ENCODE measurements at places on chromosomes 1 and 21. TPM values are rescaled to one million over a fixed set of nuclear protein-coding genes. Genes with fewer than 3 reads are reported as not detected.

DNA sequence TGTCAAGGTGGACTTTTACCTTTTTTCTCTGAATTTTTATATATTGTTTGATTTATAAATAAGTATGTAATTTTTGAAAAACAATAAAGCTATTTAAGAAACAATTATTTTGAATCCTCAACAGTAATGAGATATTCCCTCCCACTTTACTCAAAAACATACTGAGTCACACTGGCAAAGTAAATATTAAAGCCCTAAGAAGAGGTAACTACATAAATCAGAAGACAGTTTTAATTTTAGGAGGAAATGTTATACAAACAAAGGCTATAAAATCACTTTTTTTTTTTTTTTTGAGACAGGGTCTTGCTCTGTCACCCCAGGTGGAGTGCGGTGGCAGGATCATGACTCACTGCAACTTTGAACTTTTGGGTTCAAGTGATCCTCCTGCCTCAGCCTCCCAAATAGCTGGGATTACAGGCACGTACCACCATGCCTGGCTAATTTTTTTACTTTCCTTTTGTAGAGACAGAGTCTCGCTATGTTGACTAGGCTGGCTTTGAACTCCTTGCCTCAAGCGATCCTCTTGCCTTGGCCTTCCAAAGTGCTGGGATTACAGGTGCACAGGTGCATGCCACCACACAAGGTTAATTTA lies 36.2 kb downstream of the ZSWIM5 start:
- H3K27me3 ChIP-seq = no peaks in the 10 kb centered on the region
- H3K4me1 ChIP-seq = no peaks in the 10 kb centered on the region
- no peaks in the 10 kb centered on the region for H3K36me3 ChIP-seq
- no peak for DNase-seq

- DNase-seq = no peak
- no peak overlapping the region for H3K27ac ChIP-seq
- H3K36me3 ChIP-seq = no peaks in the 10 kb centered on the region
These were observed 113.6 kb downstream of the DMRTB1 start for GRCh38 chr1:53572815-53573173.

Gene ETS2
- total RNA-seq = 12.3 TPM

DNA sequence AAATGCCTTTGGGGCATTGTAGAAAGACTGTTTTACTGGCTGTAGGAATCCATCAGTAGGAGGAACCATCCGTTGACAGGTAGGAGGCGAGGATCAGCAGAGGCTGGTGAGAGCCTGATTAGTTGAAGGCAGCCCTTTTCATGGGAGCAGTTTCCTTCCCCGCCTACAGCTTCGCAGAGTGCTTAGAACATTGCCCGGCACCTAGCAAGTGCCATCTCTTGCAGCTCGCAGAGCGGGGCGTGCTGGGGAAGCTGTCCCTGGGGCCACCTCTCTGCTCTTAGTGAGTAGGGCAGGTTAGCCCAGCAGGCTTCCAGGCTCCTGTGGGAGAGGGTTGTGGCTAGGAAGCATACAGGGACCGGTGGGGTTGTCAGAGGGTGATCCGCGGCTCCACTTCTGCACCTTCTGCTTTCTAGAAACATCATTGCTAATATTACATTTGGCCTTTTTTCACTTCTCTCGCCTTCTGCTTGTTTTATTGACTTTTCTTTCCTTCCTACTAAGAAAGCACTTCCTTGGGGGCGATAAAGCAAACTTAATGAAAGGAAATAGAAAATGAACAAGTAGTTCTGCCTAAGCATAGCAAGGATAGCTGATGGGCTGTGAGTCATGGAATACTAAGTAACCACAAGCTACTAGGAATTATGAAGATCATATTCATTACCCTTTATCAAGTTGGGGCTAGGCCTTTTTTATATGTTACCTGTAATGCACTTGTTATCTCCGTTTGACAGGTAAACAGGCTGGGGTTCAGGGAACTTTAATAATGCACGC lies 176.7 kb downstream of the GALNT2 start:
- no peaks in the 10 kb centered on the region for H3K4me1 ChIP-seq
- no peak for DNase-seq
- H3K27me3 ChIP-seq = no peaks in the 10 kb centered on the region
- H3K36me3 ChIP-seq = peaks cover 43% of the 10 kb centered on the region
- no peak overlapping the region for H3K27ac ChIP-seq
- no peak overlapping the region for H3K4me3 ChIP-seq

- H3K4me3 ChIP-seq = no peak overlapping the region
These were observed 5.3 kb downstream of the MIB2 start for GRCh38 chr1:1620433-1621139.

Gene TNFRSF18
- 13.3 TPM for total RNA-seq

Gene RIMS3
- 3.0 TPM for total RNA-seq

Gene C1QC
- 0.62 TPM for total RNA-seq

DNA sequence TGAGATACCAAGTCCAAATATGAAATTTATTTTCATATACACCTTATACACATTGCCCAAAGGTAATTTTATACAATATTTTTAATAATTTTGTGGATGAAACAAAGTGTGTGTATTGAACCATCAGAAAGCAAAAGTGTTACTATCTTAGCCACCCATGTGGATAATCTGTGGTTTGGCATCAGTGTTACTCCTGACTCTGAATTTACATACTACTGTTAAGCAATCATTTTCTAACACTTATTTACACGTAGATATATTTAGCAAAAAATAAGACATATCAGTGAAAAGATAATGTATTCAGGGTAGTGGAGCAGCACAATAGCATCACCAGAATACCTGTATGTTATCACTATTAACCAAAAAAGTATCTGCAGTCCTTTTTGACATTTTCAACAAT lies 23.8 kb downstream of the DENND2D start:
- no peak overlapping the region for H3K4me3 ChIP-seq
- no peaks in the 10 kb centered on the region for H3K4me1 ChIP-seq
- no peaks in the 10 kb centered on the region for H3K36me3 ChIP-seq
- DNase-seq = no peak
- H3K27me3 ChIP-seq = no peaks in the 10 kb centered on the region
- no peak overlapping the region for H3K27ac ChIP-seq

Gene COL11A1
- 0.13 TPM for total RNA-seq
